Endodermal cell (in vitro differentiated cells): ENCODE measurements at places on chromosomes 7 and 10. TPM values are rescaled to one million over a fixed set of nuclear protein-coding genes. Genes with fewer than 3 reads are reported as not detected.

The GPR85 gene
- 0.13 TPM in 1 of 3 replicates, not detected in the others for total RNA-seq

GRCh38 chr10:111303887-111304286 is 227.1 kb downstream of the ADRA2A start:
- H3K36me3 ChIP-seq: no peaks in the 10 kb centered on the region
- no peak overlapping the region for H3K27ac ChIP-seq
- H3K27me3 ChIP-seq: no peaks in the 10 kb centered on the region

DNA sequence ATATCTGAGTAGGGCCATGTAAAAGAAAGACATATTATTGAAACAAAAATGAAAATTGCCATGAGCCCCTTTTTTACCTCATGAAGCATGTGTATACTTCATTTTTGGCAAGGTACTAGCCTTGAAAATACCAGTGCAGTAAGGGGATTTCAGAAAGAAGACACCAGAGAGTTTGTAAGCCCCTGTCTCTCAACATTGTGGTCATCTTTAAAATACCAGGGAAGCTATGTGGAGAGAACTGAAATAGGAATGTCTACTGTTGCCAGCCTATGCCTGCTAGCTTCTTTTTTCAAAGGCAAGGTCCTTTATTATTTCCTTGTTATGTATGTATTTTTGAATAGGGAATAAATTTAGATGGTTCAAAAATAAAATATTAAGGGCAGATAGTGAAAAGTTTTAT is 57.8 kb downstream of the CASD1 start:
- H3K27ac ChIP-seq: no peak overlapping the region
- no peak for DNase-seq
- H3K36me3 ChIP-seq: no peaks in the 10 kb centered on the region
- no peaks in the 10 kb centered on the region for H3K4me1 ChIP-seq

The SUFU gene
- 13.8 to 22.2 TPM (median 20.6 TPM) in 3 replicates for total RNA-seq

DNA sequence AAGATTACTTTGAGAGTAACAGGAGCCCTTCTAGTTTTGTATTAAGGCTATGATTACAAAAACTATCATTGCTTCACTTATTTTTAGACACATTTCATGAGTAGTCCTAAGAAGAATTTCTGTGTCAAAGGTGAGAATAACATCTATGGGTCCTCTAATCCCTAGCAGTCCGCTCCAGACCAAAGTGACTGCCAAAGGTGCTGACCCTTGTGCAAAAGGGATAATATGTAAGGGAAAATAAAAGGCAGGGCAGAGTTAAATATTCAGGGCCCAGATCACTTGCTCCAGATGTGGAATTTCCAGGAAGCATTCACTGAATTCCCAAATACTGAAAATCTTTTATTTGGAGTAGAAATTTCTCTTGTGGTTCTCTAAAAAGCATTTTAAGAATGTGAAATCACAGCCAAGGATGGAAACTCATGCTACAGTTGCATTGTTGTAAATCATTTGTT is 29.3 kb downstream of the RHOBTB1 start:
- no peaks in the 10 kb centered on the region for H3K4me1 ChIP-seq
- H3K36me3 ChIP-seq: no peaks in the 10 kb centered on the region
- H3K27me3 ChIP-seq: no peaks in the 10 kb centered on the region
- no peak overlapping the region for H3K4me3 ChIP-seq

GRCh38 chr7:79046061-79046460 is 407.4 kb downstream of the MAGI2 start:
- peaks cover 7% of the 10 kb centered on the region for H3K4me1 ChIP-seq
- H3K36me3 ChIP-seq: no peaks in the 10 kb centered on the region
- H3K4me3 ChIP-seq: no peak overlapping the region
- no peaks in the 10 kb centered on the region for H3K27me3 ChIP-seq
- DNase-seq: no peak
- H3K27ac ChIP-seq: no peak overlapping the region

- no peaks in the 10 kb centered on the region for H3K27me3 ChIP-seq
- no peak for DNase-seq
- H3K36me3 ChIP-seq: no peaks in the 10 kb centered on the region
- H3K27ac ChIP-seq: no peak overlapping the region
Measured at GRCh38 chr7:131778601-131779000, 222.2 kb upstream of the PODXL start.

DNA sequence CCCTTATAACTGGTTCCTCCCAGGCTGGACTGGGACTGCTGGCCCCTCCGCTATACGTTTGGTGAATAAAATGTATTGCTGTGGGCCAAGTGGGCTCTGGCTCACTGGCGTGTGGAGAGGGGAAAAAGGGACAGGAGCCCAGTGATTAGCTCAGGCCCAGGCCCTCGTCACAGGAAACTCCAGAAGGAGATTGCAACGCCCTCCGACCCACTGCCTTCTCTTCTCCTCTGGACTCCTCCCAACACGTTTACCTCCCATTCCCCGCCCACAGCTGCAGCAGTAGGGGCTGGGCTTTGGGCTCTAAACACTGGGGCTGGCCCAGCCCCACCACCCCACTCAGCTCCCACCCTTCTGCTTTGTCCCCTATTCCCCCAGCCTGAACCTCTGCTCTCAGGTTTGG is 173.9 kb downstream of the NEURL1 start:
- H3K4me1 ChIP-seq: no peaks in the 10 kb centered on the region
- peak; percentile 66 for DNase-seq
- no peak overlapping the region for H3K4me3 ChIP-seq
- no peak overlapping the region for H3K27ac ChIP-seq

The AGAP3 gene
- total RNA-seq: 102 and 113 TPM in 2 replicates

- H3K36me3 ChIP-seq: no peaks in the 10 kb centered on the region
- peaks cover 13% of the 10 kb centered on the region for H3K4me1 ChIP-seq
- DNase-seq: peak; percentile 53
- H3K27me3 ChIP-seq: no peaks in the 10 kb centered on the region
- H3K4me3 ChIP-seq: peak overlapping the region; percentile 10
Measured at GRCh38 chr10:65325913-65326312, 1599.9 kb upstream of the LRRTM3 start.

The UNCX gene
- total RNA-seq: not detected in 3 replicates

The TMEM225B gene
- 2.3 to 3.3 TPM (median 3.2 TPM) in 3 replicates for total RNA-seq

DNA sequence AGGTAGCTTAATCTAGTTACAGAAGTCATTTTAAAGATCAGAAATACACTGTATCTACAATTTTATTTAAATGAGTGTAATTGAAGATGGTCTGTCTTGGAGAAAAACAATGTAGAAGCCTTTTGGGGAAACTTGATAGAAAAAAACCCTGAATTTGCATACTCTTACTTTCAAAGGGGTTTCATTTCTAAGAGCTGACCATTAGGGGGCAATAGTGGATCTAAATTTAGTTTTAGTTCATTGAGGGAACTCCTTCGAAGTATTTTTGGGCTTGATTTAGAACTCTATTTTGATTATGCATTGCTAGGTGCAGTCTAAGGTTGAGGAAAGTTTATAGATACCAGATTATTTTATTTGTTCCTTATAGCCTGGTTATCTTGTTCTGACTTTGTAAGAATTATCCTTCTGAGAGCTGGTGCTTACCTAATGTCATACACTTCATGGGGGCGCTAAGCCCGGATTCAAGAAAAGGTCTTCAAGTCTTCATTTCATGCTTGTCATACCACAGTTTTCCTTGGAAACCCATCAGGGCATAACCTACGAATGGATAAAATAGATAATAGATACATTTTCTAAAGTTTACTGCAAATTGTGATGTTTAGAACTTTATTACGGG is 69.1 kb upstream of the MXI1 start:
- no peaks in the 10 kb centered on the region for H3K27me3 ChIP-seq
- no peaks in the 10 kb centered on the region for H3K4me1 ChIP-seq
- H3K36me3 ChIP-seq: peaks cover 20% of the 10 kb centered on the region
- DNase-seq: no peak
- H3K4me3 ChIP-seq: no peak overlapping the region
